Colonic mucosa (tissue), 4 donors: ENCODE measurements at places on chromosomes 2 and 18. TPM values are rescaled to one million over a fixed set of nuclear protein-coding genes. Genes with fewer than 3 reads are reported as not detected.
A peak's percentile ranks its signal among the peaks of the same experiment; 100 is the strongest.

Gene ANO7
- 55.0 TPM for total RNA-seq

Gene KIF5C
- total RNA-seq: 1.6 TPM

Gene TDRD15
- total RNA-seq: not detected

DNA sequence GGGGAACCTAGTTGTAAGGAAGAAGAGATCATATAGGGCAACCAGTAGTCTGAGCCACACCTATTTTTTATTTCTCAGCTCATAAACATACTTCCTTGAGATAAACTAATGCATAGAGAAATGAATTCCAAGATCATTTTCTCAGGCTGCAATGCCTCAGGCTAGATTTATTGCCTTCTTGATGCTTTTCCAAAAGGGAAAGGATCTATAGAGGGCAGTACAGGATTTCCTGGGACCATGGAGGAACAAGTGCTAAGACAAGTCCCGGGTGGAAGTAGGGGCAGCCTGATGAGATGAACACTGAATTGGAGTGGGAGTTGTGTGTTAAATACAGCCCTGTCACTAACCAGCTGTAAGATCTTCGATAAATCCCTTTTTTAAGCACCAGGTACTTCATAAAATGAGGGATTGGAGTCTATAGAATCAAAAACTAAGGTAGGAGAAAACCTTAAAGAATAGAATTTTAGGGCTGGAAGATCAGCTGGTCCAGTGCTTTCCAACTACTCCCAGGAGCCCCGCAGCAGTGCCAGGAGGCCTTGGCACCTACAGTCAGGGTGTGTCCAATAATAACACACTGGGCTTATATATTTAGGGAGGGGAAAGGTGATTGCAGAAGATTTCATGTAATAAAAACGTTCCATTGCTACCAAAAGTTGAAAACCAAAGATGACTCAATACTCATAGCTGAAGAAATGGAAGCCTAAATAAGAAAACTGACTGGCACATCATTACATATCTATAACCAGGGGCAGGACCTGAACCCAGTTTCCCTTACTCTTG, 58.1 kb downstream of the SERTAD2 start:
- peak; percentile 51 for DNase-seq

Gene GNAL
- 2.6 TPM for total RNA-seq

Gene PLCL1
- 0.30 TPM for total RNA-seq

Gene COBLL1
- 23.9 TPM for total RNA-seq

Gene EMILIN2
- 23.2 TPM for total RNA-seq

Gene CRYGC
- total RNA-seq: not detected

- no peak for DNase-seq
These were observed 490.6 kb upstream of the LINC00305 start for GRCh38 chr18:64639536-64639935.

Gene CTLA4
- 0.84 TPM for total RNA-seq

Gene ATP6V1B1
- total RNA-seq: not detected

- no peak for DNase-seq
These were observed 67.9 kb upstream of the GLS start for GRCh38 chr2:190812506-190813294.

DNA sequence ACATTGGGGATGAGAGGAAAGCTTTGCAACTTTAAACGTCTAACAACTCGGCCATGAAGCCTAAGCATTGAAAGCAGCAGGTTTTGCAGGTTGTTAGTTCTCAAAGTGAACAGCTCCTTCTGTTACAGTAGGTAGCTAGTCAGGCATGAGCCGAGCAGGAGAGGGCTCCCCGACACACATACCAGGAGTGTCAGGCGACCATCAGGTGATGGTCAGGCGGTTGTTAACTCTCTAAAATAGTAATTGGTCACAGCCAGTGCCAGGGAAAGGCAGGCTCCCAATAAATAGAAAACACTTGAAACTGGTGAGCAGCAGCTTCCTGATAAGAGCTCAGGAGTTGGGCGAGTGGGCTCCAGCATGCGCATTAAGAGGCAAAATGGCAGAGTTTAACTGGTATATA, 53.5 kb upstream of the DAPL1 start:
- no peak for DNase-seq

DNA sequence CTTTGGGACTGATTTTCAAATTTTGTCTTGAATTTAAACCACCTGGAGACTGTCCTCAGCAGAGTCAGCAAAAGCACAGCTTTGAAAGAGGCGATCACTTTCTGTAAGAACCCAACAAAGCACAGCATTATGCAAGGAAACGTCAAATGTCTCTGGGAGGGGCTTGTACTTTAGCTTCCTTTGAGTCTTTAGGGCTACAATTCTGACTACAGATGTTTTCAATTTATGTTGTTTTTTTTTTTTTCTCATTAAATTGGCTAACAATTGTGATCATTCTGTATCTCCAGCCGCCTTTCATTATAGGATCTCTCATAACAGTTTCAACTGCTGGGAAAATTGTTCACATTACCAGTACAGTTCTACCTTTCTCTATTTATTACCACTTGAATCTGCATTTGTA, 48.3 kb downstream of the COL3A1 start:
- DNase-seq: no peak

DNA sequence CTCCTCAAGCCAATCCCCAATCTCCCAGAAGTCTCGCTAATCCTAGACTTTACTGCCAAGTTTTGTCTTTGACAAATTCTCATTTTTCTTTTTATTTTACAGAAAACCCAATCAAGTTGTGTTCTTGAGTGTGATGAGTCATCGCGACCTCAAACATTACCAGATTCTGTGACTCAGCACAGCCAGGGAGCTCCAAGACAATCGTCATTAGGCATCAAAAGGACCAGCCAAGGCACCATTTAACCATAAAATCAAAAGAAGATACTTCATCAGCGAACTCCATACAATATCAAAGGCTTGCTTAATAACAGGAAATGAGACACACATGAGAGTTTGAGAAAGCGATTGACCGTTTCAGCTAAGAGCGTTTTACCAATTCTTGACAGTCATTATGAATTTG, 146.2 kb upstream of the AGAP1 start:
- no peak for DNase-seq

DNA sequence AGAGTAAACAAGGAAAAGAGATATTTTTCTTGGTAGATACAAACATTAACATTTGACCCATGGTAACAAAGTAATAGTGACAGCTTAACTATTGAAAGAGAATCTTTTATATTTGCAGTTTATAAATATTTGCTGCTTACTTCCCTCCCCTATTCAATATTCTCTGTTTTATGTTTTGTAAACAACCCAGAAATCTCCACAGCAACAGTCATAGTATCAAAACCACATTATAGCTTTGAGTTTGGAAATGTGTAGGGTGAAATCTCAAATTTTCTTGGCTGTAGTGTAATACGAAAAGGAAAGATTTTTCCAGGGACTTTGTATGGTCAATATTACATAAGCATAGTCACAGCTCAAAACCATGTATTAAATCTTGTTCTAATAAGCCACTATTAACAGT, 511.2 kb downstream of the METTL4 start:
- DNase-seq: no peak

Gene SLC25A12
- 17.9 TPM for total RNA-seq

Gene KLHL14
- 0.08 TPM for total RNA-seq

- no peak for DNase-seq
These were observed 434.7 kb downstream of the PTPRM start for GRCh38 chr18:8001711-8002301.

GRCh38 chr18:28903306-28903705, 726.4 kb upstream of the CDH2 start:
- DNase-seq: no peak

DNA sequence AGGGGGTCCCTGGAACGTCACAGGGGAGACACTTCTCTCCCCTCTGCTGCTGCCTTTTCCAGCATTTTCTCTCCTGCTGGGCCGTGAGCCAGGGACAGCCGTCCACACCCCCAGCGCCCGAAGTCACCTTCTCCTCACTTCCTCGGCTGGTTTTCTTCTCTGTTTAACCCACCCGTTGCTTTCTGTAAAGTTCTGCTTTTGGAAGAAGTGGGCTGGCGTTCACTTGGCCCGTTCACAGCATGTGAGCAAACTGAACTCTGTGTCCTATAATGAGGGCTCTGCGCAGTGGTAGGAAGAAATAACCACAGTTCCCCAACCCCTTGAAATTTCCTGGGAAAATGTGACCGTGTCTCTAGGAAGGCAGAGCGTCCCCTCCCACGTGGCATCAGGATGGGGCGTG, 187.0 kb upstream of the HDAC4 start:
- no peak for DNase-seq

- DNase-seq: no peak
These were observed 4.0 kb downstream of the DOK1 start for GRCh38 chr2:74558284-74559230.

Gene HS6ST1
- total RNA-seq: 22.9 TPM

GRCh38 chr2:15182275-15182674, 378.9 kb downstream of the NBAS start:
- DNase-seq: no peak

DNA sequence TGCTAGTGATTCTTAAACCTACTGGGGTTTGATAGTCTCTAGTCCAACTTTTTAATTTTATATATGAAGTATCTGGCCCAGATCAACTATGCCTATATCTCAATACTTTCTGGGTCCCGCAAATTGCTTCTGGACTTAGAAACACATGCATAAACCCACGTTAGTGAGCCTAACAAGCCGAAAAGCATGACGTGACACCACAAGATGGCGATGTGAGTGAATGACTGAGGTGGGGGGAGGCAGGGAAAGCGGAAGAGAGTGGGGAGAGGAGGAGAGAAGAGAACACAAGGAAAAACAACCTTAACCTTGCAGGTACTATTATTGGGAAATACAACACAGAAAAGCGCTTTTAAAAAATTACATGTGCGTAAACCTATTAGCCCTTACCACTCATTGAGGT, 13.8 kb downstream of the PDIA6 start:
- no peak for DNase-seq

DNA sequence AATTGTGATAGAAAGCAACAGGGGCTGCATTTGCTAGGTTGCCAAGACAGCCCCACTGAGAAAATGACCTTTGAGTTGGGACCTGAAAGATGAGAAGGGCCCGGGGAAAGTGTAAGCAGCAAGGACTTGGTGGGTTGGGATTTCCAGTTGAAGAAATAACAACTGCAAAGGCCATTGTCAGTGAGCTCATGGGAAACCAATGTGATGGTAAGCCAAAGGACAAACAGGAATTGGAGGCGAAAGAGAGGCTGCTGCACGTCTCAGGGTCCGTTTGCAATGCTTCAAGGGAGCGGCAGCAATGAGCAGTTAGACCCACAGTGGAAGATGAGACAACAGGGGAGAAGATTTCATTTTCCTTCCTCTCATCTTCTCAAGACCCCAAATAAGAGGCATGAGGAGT, 51.5 kb upstream of the RGPD4 start:
- no peak for DNase-seq

DNA sequence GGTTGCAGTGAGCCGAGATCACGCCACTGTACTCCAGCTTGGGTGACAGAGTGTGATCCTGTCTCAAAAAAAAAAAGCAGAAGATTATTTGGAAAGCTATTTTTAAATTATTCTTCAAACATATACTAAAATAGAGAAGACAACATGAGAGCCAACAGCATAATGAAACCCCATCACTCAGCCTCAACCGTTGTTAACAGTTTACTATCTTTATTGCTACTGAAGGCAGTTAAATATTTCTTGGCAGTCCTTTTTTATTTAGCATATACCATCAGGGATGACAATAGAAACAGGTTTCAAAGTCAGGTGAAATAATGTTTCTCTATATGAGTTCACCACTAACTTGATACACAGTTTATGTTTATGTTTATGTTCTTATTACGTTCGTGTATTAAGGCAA, 157.2 kb downstream of the NEDD4L start:
- DNase-seq: peak; percentile 7

DNA sequence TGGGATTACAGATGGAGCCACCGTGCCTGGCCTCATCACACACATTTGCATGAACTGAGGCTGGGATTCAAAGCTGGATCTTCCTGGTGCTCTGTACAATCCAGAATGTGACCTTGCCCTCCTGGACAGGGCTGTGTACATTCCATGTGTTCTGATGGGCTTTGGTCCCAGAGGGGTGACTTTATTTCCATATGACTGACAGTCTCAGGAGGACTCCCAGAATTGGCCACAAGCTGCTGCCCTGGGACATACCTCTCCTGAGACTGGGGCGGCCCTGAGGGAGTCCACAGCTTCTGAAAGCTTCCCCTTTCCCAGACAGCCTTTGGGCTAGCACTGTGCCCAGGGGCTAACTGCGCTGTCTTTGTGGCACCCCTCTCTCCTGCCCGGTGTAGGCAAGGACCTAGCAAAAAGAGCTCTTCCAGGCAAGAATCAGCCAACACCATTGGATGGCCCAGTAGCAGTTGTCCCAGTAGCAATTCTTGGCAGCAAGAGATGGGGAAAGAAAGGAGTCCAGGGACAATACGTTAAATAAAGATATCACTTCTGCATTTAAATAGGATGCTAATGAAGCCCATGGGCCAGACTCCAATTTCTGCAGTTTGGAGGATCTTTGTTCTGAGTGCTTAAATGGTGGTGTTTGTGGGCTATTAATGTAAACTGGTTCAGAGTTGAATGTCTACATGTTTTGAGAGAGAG, 26.4 kb upstream of the ZNF532 start:
- DNase-seq: no peak

- DNase-seq: no peak
These were observed 15.4 kb downstream of the PPM1B start for GRCh38 chr2:44184106-44184505.

Gene SLC11A1
- total RNA-seq: 1.1 TPM

Gene ABHD1
- not detected for total RNA-seq

DNA sequence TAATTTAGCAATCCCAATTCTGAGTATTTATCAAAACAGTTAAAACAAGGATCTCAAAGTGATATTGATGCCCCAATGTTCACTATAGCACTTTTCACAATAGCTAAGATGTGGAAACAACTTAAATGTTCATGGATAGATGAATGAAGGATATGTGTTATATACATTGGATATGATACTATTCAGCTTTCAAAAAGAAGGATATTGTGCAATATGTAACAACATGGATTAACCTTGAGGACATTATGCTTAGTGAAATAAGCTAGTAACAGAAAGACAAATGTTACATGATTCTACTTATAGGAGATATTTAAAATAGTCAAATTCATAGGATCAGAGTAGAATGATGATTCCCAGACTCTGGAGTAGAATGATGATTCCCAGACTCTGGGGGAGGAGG, 78.0 kb downstream of the INSIG2 start:
- no peak for DNase-seq

Gene DYSF
- 7.5 TPM for total RNA-seq
